Activated T-cell treated with anti-CD3 and anti-CD28 coated beads, Interleukin-2, amount 50 U/mL, for 48 hours (primary cell): ENCODE measurements at places on chromosomes 4 and X.

DNA sequence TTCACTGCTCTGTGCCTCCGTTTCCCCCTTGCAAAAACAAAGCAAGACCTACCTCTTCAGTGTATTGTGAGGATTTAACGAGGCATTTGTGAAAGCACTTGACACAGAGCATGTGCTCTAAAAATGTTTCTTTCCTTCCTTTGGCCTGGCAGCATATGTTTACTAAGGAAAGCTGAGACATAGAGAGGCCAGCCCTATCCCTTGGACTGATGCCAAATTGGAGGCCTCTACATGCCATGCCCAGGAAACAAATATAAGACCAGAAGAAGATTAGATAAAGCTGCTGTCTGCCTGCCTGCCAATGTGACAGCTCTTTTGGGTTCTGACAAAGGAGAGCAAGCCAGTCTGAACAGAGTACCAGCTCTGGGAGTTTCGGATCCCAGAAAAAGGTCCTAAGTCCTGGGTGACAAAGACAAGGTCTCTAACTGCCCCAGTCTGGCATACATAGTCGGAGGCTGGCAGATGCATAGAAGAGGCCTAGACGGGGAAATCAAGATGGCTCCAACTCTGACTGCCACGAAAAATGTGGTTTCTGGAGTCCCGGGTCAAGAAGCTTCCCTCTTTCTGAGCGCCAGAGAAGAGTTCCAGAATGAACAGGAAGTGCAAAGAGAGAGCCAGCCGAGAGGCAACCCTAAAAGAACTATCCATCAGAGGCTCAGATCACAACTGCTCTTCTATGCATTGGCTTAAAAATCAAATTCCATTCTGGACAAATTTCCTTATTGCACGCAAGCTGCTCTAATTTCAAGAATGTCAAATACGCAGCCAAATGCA lies 25.8 kb downstream of the OTUD6A start:
- no peak for DNase-seq

DNA sequence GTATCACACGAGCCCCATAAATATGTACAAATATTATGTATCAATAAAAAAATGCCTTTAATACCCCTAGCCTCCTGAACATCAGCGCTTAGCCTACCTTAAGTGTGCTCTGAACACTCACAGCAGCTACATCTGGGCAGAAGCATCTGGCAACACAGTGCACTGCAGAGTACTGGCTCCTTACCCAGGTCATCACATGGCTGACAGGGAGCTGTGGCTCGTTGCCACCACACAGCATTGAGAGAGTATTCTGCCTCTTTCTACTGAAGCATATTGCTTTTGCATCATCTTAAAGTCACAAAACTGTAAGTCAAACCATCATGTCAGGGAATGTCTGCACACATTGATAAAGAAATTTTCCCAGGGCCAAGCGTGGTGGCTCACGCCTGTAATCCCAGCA lies 55.2 kb downstream of the TRIML1 start:
- DNase-seq = no peak

GRCh38 chr4:107548211-107548905 lies 171.7 kb downstream of the PAPSS1 start:
- no peak for DNase-seq

GRCh38 chr4:38082021-38082420 lies 121.8 kb downstream of the PTTG2 start:
- DNase-seq = no peak

- no peak for DNase-seq
These were observed 132.8 kb upstream of the BMP3 start for GRCh38 chr4:80897537-80898303.

DNA sequence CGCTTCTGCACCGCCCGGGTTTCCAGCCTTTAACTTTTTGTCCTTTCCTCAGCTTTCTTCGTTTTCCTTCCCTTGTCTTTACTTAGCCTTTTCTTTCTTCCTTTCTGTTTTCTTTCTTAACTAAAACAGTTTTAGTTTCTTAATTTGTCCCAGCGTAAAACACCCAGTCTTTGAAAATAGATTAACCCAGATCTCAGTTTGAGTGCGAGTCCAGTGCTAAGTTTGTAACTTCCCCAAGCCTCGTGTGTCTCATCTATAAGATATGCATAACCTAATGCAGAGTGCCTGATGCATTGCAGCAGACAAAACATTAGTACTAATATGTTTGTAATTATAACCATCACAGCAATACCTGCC lies 460 bp upstream of the GEMIN8 start:
- DNase-seq = no peak

GRCh38 chr4:107619066-107619465 lies 101.0 kb downstream of the PAPSS1 start:
- DNase-seq = no peak
